ENCODE measurements at places on chromosomes 16 and 17.

GRCh38 chr16:57906382-57907316 lies 64.3 kb downstream of the CNGB1 start:
- no peak for DNase-seq

- no peak for DNase-seq
Observed at GRCh38 chr17:5220074-5220473, 14.6 kb downstream of the SCIMP start.

GRCh38 chr17:78878261-78878660 lies 24.7 kb downstream of the CEP295NL start:
- no peak for DNase-seq

- DNase-seq = no peak
Observed at GRCh38 chr16:49747654-49748053, 108.3 kb downstream of the ZNF423 start.

DNA sequence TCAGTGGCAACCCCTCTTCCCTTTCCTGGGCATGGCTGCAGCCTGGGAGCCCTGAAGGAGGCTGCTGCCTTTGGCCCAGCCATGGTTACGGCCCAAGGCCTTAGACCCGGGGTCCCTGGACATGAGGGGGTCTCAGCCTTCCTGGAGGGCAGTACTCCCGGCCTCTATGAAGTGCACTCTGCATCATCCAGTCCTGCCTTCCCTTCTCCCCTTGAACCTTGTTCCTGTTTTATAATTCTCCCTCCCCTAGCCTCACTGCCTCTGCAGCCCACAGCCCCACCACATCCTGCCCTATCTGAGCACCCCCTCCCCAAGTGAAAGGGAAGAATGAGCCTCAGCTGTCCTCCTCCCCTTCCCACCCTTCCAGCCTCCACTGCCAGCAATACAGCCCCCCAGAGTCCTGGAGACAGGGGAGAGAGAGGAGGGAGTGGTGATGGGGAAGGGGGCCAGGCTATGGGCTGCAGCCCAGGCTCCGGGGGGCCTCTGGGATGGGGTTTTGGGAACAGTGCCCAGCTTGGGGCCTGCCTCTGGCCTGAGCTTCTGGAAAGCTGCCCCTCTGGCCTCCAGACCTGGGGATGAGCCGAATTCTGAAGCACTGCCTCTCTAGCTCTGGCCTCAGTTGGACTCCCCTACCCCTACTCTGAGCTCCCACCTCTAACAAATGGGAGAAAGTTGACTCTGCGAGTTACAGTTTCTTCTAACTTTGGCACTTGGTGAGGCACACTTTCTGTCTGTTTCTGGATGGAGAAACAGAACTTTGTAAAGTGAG lies 7.6 kb downstream of the CCR7 start:
- DNase-seq = no peak

Measured in activated T-helper 1 cell treated with Interleukin-2 at 50 U/mL for 16 hours (primary cell).